ENCODE measurements at places on chromosomes 4 and X.

DNA sequence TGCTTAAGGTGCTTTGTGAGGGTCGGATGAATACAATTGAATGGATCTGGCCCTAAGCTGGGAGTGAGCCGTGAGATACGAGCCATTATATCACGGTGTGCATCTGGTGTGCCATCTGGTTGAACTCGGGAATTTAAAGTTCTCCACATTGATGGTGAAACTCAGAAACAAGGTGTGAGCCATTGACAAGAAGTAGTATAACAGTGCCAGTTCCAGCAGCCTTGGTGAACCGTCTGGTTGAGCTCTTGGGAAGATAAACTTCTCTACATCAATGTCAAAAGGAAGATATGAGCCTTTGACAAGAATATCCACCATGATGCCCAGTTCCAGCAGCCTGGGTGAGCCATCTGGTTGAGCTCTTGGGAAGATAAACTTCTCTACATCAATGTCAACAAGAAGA is 5.0 kb upstream of the CSF2RA start:
- DNase-seq: no peak

GRCh38 chr4:142556570-142557238 is 289.4 kb downstream of the INPP4B start:
- DNase-seq: no peak

- DNase-seq: no peak
Observed at GRCh38 chr4:75545526-75545925, 10.3 kb upstream of the ODAPH start.

GRCh38 chrX:37846141-37846540 is 1.2 kb downstream of the DYNLT3 start:
- DNase-seq: no peak

DNA sequence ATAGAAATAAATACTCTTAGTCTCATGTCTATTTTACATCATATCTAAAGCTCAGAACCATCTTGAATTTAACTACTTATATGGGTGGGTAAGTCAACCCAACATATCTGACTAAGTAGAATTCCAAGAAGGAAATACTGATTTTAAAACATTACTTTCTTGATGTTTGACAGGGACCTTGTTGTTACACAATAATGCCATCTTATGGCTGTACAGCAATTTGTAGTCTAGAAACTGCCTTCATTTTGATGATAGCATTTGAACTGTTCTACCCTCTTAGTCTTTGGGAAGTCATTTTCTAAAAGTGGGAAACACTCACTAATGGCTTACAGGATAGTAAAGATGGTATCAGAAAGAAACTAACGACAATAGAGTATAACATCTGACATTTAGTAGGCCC is 929.5 kb downstream of the DMD start:
- no peak for DNase-seq

DNA sequence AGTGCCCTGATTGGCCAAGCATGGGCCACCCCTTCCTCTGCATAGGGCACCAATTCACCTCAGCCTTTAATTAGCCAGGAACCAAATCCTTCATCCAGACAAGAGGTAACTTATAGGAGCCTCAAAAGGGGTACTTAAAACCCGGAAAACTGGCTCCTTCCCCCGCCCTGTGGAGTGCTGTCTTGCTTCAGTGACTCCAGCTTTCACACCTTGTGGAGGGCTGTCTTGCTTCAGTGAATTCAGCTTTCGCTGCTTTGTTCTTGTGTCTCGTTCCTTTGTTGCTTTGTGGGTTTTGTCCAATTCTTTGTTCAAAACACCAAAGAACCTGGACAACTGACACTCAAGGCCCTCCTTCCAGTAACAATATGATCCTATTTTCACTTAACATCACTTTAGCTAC is 82.2 kb upstream of the FRG1 start:
- no peak for DNase-seq

- DNase-seq: no peak
Observed at GRCh38 chrX:43140582-43140981, 362.6 kb upstream of the PPP1R2C start.

- DNase-seq: no peak
Observed at GRCh38 chrX:38117485-38117884, 103.2 kb downstream of the SRPX start.

GRCh38 chrX:151762802-151763201 is 28.3 kb downstream of the CNGA2 start:
- no peak for DNase-seq

GRCh38 chr4:106690487-106690886 is 321.9 kb upstream of the GIMD1 start:
- no peak for DNase-seq

DNA sequence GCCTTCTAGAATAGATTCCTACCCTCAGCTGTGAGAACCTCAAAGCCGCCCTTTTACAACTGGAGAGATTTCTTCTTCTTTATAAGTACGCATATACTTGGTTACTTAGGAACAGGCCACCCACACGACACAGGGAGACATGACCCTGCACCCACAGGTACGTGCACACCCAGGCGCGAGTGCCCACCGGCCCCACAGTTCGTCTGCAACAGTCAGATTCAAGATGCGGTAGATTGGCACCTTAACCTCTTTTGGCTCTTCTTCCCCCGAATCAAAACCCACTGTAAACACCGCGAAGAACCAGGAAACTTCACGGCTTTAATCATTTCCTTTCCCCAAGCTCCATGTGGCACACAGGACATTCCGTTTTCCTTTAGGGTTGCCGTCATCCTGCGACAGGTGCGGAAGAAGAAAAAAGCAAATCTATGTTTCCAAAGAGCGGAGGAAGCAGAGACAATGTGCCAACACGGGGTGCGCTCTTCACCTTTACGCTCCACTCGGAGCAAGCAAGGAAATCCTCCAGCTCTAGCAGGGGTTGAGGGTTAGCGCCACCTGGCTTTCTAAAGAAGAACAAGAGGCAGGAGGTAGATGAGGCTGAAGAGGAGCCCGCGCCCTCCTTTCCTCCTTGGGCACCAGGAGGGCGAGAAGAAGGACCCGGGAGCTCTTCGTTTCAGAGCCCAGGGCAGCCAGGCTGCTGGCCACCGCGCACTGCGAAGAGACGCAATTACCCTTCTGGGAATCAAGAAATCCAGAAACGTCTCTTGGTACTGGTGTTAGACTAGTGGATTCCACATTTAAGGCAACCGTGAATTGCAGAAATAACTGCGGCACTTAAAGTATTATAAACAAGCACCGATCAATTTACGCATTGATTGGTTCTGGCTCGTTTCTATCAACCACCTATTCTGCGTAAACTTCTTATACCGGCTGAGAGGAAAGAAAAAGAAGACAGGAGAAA is 35.7 kb downstream of the HAND2 start:
- peak; percentile 16 for DNase-seq

DNA sequence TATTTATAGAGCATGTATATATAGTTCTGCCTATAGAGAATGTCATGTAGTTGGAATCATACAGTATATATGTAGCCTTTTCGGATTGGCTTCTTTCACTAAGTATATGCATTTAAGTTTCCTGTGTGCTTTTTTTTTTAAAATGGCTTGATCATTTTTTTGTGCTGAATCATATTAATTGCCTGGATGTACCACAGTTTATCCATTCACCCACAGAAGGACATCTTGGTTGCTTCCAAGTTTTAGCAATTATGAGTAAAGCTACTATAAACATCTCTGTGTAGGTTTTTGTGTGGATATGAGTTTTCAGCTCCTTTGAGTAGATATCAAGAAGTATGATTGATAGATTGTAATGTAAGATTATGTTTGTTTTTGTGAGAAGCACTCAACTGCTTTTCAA is 23.8 kb downstream of the PTTG2 start:
- DNase-seq: no peak

GRCh38 chr4:181030961-181031360 is 1212.2 kb upstream of the TENM3 start:
- no peak for DNase-seq

DNA sequence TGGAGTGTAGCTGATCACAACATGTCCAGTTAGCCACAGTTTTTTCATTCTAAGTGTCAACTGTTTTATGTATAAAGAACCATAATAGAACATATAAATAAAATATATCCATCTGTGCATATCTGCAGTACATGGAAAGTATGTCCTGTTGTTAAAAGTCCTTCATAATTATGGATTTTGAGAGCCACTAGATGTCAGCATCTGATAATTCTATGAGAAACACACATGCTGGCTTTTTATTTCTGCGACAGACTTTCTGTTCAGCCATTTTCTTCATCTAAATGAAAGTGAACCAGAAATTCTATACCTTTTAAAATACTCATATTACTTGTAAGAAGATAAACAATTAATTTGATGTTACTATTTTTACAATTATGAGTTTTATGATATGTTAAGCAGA is 251.5 kb downstream of the GPM6A start:
- DNase-seq: no peak

DNA sequence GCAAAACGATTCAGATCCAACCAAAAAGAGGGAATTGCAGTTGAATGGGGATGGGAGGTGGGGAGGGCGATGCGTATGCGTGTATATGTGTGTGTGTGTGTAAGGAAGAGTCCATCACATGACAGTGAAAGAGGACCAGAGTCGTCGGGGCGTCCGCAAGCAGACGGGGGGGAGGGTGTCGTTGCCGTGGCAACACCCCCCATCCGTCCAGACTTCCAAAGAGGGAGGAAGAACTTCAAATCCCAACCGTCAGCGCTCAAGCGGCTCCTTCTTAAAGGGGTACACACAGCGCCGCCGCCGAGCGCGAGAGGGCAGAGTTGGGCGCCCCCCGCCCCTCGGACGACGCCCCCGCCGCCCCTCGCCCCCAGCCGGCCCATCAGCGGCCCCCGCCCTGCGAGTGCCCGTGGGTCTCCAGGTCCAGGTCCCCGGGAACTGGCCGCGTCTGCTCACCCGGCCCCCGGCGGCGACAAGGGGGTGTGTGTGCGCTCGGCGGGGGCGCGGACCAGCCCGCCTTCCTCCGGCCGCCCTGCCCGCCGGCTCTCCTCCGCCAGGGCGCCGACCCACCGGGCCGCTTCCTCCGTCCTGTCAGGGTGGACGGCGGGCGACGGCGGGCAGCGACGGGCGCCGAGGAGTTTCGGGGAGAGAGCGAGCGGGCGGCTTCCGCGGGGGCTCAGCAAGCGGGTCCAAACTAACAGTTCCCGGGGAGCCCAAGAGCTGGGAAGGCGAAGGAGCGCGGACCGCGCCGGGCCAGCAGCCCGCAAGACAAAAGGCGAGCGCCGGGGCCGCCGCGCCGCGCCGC is 685 bp downstream of the LCORL start:
- no peak for DNase-seq

GRCh38 chrX:14698790-14699189 is 169.5 kb downstream of the GLRA2 start:
- DNase-seq: no peak

DNA sequence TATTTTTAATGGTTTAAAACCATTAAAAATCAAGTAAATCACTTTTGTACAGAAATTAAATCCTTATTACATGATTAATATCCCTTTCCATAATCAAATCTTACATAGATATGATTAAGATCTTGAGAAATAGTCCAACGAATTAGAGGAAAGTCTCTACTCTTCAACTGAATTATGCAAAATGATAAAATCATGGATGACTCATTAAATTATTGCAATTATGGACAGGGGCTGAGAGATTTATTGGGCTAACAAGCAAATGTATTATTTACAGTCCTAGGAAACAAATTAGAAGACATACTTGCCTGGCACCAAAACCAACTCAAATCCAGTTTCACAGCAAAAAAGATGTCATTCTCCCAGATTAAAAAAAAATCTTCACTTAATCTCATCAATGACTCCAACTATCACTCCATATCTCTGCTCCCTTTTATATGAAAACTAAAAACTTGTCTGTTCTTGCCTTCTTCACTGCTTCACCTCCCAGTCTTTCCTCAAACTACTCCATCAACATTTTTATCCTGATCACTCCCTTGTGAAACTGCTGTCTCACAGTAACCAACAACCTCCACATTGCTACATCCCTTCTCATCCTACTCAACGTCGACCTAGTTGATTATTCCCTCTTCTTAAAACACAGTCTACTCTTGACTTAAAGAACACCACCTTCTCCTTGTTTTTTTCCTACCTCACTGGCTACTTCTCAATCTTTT is 18.4 kb upstream of the DDX60 start:
- DNase-seq: no peak

DNA sequence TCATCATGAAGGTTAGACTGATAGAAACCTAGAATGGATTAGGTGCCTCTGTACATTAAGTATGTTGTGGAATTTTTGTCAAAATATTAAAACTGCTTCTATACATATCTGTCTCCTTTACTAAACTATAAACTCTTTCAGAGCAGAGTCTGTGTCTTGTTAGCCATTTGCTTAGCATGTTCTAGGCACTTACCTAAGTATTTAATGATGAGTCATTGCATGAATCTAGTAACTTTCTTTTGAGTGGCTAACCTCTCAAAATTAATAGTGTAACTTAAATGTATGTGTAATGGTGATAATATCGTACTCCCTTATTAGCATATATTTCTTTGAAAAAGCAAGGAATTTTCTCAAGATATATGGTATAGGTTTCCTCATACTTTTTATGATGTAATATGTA is 57.8 kb downstream of the RAP1GDS1 start:
- DNase-seq: no peak

DNA sequence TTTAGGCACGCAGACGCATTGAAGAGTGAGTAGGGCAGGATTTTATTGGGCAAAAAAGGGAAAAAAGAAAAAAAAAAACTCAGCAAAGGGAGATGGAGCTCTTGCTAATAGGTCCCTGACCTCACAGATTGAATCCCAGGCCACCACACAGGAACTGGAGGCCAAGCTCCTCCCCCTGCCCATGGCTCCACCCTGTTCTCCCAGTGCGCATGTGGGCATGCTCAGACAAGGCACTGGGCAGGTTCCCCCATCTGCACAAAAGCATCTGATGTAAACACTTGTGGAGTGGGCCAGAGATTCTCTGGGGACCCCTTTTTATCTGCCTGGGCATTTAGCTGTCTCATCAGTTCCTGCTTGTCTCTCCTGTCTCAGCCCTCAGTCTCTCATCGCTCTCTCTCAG is 9.5 kb downstream of the FRMD7 start:
- no peak for DNase-seq

- DNase-seq: no peak
Observed at GRCh38 chr4:89056953-89057398, at the start of gene FAM13A. Gene FAM13A, minus strand, starts transcription at chr4:89057185. Its CDS starts 221 bp downstream, at chr4:89056964.

DNA sequence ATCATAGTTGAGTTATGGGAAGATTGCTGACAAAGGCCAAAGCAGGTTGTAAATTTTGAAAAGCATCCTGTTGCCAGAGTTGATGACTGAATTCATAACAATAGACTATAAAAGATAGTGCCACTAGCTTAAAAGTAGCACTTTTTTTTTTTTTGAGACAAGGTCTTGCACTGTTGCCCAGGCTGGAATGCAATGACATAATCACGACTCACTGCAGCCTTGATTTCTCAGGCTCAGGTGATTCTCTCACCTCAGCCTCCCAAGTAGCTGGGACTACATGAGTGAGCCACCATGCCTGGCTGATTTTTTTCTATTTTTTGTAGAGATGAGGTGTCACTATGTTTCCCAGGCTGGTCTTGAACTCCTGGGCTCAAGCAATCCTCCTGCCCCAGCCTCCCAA is 122.7 kb downstream of the SPOCK3 start:
- DNase-seq: no peak

DNA sequence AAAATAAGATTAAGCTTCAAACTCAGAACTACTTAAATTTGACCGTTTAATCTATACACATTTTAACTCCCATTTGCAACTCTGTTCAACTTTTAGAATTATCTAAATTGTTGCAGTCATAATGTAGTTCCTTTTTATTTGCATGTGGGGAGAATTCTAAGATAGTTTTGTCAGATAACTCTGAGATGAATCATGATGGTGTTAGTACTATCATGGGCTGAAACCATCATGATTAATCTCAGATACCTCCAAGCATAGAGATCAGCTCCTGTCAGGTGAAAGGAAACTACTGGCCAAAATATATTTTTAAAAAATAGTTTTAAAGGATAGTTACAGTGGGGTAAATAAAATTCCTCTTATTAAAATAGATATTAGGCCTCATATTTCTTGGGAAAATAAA is 39.0 kb downstream of the FBXO8 start:
- no peak for DNase-seq

- DNase-seq: no peak
Observed at GRCh38 chr4:149838036-149838435, 22.4 kb upstream of the IQCM start.
